ENCODE measurements at places on chromosomes 2 and 18. TPM values are rescaled to one million over a fixed set of nuclear protein-coding genes. Genes with fewer than 3 reads are reported as not detected.

- H3K4me3 ChIP-seq, result no peak overlapping the region
- no peak overlapping the region for H3K27ac ChIP-seq
Measured at GRCh38 chr2:100938031-100939026, 63.8 kb upstream of the RPL31 start.

- no peak for DNase-seq
- H3K27ac ChIP-seq, result peak overlapping the region; percentile 35
- H3K36me3 ChIP-seq, result no peaks in the 10 kb centered on the region
- H3K27me3 ChIP-seq, result no peaks in the 10 kb centered on the region
Measured at GRCh38 chr18:26791676-26792075, 73.8 kb downstream of the AQP4 start.

The REL gene
- total RNA-seq, result 9.8 TPM

- no peaks in the 10 kb centered on the region for H3K36me3 ChIP-seq
- H3K27ac ChIP-seq, result no peak overlapping the region
- no peak overlapping the region for H3K4me3 ChIP-seq
- DNase-seq, result no peak
- no peaks in the 10 kb centered on the region for H3K27me3 ChIP-seq
Measured at GRCh38 chr18:832085-832681, 20.1 kb upstream of the YES1 start.
